Activated CD4-positive, alpha-beta T cell treated with anti-CD3 and anti-CD28 coated beads, Interleukin-2, amount 10 ng/mL, durations not matched to agents 24 days and 14 days (primary cell): ENCODE measurements at places on chromosomes 6 and 20. TPM values are rescaled to one million over a fixed set of nuclear protein-coding genes. Genes with fewer than 3 reads are reported as not detected.

DNA sequence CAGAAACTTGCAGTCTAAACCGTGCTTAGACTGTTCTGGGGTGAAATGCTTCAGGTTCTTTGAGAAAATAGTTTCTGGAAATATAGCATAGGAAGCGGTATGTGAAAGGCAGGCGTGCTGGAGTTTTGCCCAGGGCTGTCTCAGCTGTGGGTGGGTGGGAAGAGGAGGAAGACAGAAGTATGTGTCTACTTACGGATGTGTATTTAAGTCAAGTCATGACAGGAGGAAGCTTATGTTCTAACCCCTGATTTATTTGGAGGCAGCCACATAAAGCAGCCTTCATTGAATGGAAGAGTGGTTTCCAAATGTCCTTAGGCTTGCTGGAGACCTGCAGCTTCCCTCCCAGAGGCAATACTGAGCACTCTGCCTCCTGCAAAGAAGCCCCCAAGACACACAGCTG is 345.8 kb upstream of the PRND start:
- DNase-seq, result peak; percentile 54

DNA sequence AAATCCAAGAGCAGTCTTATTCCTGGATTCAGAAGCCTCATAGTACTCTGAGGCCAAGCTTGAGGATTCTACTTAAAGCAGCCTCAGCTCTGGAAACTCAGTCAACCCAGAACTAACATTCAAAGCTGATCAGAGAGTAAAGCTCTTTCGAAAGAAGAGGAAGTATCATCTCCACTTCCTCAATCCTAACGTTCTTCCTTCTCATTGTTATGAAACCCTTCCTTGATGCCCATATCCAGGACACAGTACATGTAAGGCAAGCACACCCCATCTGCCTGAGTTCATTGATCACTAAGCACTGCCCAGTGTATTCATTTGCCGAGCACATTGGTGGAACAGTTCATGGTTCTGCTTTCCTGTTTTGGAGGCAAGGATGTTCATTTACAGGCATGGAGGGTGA is at the start of gene IPCEF1:
TSS of gene IPCEF1 (minus strand) at position 114 of the 400 bp plus-strand sequence. CDS start 90,856 bp downstream, outside the sequence.
- no peak for DNase-seq

The SAMD5 gene
- 0.05 and 0.07 TPM in 2 replicates for total RNA-seq

- no peak for DNase-seq
Measured at GRCh38 chr20:46575394-46575793, 24.9 kb upstream of the OCSTAMP start.

DNA sequence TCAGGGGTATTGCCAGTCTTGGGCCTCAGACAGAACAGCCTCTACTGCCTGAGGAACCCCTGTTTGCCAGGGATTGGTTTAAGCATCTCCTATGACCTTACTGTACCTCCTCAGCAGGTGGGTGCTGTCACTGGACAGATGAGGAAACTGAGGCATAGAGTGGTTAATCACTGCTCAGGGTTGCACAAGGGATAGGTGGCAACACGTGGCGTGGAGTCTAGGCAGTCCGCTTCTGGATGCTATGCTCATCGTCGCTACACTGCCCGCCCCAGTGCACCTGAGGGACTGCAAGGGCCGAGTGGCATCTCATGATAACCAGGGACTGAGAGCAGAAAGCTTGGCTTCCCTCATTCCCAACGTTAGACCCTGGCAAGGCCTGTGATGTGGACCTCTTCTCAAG is 101.8 kb upstream of the SULF2 start:
- no peak for DNase-seq

DNA sequence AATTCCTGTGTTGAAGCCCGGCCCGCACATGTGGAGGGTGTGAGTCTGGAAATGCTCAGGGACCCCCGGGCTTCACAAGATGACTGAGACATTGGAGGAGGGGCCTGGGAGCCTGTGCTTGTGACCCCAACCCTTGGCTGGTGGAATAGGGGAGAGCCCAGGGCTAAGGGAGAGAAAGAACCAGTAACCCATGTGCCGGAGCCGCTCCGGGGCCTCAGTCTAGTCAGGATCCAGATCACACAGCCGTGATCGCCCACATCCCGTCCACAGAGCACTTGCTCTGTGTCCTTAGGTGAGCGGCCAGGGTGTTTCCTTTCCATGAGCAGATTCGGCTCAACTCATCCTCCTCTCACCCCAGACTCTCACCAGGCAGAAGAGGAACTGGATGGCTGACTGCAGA is 152.3 kb upstream of the RPS6KA2 start:
- peak; percentile 43 for DNase-seq

The AVP gene
- total RNA-seq, result not detected in 2 replicates
